ENCODE measurements at places on chromosomes 1 and 21.

DNA sequence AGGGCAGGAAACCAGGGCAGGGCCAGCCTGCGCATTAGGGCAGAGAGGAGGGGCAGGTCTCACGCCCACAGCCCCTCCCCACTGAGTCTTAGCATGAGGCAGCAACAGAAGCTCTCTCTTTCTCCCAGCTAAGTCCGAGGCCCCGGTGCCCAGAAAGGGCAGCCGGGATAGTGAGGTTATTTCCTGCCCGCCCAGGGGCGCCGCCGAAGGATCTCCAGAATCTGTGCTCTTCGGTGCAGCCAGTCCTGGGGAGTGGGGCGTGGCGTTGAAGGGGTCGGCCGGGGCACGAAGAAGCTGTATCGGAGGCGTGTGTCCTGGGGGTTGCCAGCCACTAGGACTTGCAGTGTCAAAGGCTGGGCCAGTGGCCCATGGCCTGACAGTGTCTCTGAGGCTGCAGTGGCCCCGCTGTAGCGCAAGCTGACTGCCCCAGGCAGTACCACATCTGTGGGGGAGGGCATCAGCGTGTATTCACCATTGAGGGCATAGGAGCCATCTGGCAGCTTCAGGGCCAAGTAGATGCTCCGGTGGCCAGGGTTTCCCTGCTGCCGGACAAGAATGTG is 7.8 kb downstream of the ADAMTS4 start:
- DNase-seq: no peak

DNA sequence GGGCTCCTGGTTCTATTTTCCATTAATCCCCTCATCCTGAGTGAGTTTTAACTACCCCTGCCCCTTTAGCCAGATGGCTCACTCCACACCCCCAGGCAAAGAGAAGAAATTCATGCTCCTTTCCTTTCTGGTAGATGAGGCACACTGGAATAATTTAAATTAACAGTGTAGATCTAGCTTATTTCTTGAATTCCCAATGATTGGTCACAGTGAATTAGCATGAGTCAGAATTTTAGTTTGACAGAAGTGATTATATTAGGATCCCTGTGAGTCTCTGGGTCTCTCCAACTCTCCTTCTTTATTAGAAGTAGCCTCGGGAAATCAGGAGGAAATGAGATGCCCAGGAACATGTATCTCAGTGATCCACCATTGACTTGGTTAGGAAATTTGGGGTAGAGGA is 103.1 kb upstream of the KAZN start:
- DNase-seq: no peak

DNA sequence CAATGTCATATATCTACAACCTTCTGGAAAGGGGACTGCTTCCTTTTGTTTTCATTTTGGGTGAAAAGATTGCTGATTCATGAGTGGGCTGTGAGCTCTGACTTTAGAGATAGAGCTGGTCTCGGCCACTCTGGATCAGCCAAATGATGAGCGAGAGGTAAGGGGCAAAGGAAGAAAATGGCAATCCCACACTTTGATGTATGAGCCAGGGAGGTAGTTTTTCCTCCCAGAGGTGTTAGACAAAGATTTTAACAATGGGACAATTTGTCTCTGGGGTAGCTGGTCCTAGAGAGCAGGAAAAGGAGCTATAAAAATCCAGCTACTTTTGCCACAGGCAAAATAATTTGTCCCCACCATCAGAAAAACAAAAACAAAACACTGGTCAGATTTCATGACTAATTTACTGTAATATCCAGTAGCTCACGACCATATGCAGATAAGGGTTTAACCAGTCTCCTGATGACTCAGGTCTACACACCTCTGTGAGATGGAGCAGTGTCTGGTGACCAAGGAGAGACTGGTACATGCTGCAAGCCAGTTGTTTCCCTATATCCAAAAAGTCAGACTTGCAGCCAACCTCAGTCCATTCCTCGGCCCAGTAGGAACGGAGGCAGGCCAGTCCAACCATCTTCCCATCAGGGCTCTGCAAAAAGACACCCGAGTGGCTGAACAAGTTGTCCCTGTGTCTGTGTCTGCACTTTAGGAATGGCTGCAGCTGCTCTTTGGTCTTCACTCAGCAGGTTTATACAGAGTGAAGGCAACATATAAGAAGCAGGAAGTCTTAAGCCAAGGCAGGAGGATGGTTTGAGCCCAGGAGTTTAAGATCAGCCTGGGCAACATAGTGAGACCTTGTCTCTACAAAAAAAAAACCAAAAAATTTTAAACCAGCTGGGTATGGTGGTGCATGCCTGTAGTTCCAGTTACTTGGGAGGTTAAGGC is 29.2 kb downstream of the DNASE2B start:
- DNase-seq: no peak

DNA sequence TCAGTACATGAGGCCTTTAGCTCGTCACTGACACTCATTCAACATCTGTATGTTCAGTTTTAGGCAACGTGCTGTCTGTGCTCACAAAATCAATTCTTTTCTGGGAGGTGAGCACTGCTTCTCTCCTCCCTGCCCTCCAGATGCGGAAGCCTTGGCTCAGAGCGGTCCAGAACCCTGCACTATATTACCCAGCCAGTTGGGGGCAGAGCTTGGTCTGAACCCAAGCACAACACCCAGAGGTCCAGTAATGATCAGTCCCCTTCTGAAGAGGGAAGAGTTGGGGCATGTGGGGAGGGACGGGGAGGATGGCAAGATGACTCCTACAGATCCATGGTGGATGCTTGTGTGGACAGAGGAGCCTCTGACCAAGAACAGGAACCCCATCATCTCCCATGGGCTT is 5.6 kb upstream of the DSCAM start:
- no peak for DNase-seq

- no peak for DNase-seq
These were observed 28.9 kb upstream of the EVA1B start for GRCh38 chr1:36352125-36352909.

DNA sequence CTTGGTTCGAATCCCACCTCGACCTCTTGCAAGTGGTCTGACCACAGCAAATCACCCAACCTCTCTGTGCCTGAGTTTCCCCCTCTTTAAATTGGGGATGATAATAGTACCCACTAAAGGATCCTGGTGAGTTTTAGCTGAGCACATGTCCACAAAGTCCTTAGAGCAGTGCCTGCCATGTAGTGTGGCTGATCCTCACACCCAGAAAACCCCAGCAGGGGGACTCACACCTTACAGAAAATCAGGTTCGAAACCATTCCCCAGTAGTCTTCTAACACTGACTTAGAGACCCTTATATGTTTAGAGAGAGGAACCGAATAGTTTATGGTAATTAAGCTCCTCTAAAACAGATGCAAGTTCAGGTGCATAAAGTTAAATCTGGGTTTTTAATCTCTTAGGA is 89.0 kb downstream of the CAMTA1 start:
- no peak for DNase-seq

DNA sequence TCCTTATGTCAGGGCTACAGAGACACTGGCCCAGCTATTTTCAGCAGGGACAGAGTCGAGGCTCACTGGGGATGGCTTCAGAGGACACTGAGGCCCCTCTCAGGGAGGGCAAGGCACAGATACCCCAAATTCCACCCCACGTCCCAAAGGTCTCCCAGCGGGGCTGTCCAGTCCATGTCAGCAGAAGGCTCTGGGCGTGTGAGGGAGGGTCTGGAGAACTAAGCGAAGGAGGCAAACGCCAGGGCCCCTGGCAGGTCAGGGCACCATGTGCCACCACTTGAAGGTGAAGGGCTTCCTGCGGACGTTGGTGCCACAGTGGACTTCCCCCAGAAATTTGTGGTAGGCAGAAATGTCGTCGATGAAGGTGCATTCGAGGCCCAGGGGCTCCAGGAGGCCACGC is 15.0 kb upstream of the SDHB start:
- DNase-seq: no peak

DNA sequence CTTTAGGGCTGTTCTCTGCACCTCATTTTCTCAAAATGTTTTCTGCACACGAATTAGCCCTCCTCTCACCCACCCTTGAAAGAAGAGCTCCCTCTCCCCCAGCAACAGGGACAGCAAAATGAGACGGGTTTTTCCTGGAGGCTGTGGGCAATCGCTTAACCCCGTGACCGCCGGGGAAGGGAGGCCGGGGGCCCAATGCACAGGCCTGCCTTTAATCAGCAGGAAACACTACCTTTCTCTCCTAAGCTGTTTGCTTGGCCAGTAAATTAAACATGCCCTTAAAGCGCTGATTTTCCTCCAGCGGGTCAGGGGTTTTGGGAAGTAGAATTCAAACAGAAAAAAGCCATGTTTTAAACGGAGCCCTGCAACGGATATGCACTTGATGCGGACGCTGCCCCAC is 114.4 kb downstream of the PRDM16 start:
- no peak for DNase-seq

GRCh38 chr1:15364740-15365139 is 44.9 kb upstream of the EFHD2 start:
- DNase-seq: no peak

DNA sequence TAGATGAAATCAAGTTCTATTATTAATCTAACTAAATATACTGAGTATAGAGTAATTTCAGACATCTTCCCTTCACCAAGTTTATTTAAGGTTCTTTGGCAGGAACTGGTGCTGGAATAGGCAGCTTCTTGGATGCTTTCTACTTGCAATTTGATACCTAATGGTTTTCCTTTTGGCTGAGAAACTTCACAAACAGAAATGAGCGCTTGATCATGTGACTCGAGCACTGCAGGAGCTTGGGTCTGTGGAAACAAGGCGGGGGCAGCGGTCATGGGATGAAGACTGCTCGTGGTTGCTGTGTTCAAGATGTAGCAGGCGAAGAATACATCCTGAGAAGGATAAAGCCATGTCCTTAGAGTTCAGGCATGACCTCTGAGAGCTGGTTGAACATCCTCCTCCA is 136.8 kb downstream of the PTPRC start:
- no peak for DNase-seq

DNA sequence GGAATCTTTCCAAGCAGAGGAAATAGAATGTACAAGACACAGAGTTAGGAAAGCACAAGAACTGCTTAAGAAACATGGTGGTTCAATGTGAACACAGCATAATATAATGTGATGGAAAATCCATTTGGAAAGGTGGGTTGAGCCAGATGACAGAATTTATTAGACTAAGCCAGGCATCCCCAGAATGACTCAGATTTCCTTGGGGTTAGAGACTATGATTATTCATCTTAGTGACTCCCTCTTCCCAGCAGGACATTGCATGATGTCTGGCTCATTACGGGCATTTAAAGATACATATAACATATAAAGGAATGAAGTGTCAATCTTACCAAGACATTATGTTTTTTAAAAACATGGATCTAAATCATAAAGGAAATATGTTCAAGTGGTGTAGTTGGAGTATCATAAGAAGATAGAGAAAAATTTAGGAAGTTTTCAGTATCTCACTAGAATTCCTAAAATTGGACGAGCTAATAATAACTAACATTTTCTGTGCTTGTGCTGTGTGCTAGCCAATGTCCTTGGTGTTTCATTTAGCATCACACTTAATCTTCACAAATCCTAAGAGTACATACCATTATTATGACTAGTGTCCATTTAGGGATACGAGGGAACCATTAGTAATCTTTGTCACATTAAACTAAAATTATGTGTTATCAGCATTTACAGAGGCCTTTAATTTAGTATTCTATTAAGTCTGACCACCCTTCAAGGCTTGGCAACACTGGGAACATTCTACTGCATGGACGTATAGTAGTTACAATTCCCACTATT is 41.0 kb upstream of the ST6GALNAC5 start:
- no peak for DNase-seq

DNA sequence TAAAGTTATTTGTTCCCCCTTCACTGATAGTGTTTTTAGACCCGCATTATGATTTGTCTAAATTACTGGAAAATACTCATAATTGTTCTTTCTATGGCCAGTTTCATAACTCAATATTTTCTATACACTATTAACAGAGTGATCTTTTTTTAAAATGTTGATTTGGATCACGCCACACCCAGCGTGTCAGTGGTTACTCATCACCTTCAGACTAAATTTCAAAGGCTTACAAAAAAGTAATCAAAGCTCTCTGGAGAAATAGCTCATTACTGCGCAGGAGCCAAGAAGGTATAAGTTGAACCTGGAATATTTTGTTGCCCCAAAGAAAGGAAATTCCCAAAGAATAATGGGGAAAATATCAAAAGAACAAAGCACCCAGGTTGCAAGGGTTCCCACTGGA is 104.9 kb downstream of the EVI5 start:
- no peak for DNase-seq

DNA sequence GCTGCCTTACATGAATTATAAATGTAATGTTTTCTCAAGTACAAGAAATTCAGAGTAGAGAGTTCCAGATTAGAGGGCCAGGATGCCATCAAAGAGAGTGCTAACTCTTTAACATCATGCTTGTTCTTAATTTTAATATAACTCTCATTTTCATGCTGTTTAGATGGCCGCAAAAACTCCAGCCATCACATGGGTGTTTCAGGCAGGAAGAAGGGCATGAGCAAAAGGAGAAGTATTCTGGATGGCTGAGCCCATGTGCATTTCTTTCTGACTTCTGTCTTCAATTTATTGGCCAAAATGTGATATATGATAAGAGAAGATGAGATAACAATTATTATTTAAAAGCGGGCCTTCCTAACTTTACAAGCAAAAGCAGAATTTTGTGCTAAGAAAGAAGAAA is 1328.6 kb downstream of the MRPL39 start:
- no peak for DNase-seq

DNA sequence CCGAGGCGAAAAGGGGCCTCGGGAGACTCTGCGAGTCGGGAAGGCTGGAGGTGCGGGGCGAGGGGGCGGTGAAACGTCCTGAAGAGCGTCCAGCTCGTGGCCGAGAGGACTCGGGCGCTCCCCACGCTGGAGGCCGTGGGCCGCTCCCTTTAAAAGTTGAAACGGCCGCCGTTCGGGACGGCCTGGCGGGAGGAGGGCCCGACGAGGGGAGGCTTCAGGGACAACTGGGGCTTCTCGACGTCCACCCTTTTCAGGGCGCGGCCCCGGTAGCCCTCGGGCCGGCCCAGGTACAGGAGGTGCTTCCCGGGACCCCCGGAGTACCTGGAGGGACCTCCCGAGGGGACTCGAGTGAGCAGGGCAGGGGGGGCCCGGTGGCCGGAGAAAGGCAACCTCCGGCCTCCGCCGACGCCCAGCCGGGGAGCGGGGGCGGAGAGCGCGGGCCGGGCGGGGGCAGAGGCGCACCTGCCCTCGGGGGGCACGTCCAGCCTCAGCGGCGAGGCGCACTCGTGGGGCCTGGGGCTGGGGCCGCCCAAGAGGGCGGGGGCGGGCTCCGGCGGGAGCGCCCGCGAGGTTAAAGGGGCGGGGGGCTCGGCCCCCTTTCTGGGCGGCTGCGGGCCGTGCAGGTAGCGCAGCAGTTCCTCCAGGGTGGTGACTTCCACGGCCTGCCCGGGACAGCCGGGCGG is 14.0 kb downstream of the SEMA6C start:
- no peak for DNase-seq

DNA sequence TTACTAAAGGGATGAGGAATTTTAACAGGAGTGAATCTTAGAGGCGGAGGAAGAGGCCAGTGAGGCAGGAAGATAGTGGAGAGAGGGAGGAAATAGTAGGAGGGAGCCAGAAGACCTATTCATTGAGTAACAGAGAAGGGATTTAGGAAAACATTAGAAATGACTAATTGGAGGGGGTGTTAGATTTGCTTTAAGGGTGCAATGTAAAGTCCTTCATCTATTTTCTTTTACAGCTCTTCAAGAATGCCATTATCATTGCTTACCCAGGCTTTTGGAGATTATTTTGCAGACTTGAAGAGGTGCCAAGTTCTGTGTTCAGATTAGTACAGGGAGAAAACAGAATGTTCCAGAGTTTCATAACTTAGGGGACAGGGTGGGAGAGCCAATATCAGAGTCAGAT is 33.8 kb downstream of the OR10J1 start:
- DNase-seq: no peak

GRCh38 chr1:61956016-61956645 is 213.9 kb downstream of the PATJ start:
- no peak for DNase-seq
